Colonic mucosa (tissue), 4 donors: ENCODE measurements at places on chromosomes 1 and 21. TPM values are rescaled to one million over a fixed set of nuclear protein-coding genes. Genes with fewer than 3 reads are reported as not detected.

Gene RAP1GAP
- total RNA-seq, result 36.3 TPM

GRCh38 chr1:199160521-199161318, 521.9 kb downstream of the PTPRC start:
- DNase-seq, result no peak

- DNase-seq, result no peak
Measured at GRCh38 chr1:235430991-235431390, 63.8 kb downstream of the TBCE start.

DNA sequence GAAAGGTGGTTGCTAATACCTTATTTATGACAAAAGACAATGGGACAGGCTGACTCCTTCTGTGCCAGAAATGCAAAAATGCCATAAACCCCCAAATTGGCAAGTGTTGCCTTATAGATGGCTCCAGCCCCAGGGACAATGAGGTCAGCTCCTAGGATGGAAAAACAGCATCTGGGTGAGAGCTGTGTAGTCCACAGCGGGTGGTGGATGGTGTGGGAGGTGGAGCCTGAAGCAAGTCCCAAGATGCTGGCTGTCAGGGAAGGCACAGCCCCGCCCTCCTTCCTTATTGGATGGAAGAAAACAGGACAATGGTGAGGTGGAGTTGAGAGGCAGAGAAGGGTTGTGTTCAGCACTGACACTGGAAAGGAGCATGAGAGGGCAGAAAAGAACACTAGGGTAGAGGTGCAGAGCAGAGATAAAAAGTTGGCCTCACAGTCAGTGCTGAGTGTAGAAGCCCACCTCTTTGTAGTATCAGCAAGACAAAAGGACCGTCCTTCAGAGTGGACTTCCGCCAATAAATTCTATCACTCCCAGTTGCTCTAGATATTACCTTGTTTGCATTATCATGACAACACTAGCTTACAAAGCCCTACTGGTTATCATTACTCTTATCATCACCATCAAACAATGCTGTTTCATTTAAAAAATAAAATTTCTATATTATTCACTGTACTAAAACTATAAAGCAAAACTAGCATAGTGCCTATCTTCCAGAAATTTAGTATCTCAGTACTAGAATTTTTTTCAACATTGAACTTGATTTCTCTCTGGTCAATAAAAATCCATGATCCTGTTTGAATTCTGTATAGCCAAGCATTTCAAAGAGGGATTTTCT, 3.7 kb upstream of the SDE2 start:
- peak; percentile 70 for DNase-seq

Gene PTGFR
- 0.35 TPM for total RNA-seq

GRCh38 chr1:200172311-200172710, 144.8 kb downstream of the NR5A2 start:
- DNase-seq, result no peak

DNA sequence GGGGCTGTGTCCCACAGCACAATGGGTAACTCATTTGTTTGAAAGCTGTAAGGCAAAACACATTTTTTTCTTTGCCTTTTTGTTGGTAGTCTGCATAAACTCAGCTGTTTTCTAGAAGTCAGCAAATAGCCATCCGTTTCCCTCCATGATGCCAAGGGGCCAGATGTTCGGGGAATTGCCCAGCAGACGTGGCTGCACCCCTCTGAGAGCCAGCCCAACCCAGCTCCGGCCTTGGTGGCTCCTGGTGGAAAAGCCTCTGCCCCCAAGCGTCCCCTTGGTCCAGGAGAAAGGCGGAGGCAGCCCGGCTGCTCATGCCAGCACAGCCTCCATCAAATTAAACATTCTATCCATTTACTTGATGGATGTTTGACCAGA, 58.4 kb upstream of the ADARB1 start:
- no peak for DNase-seq

Gene OLIG2
- not detected for total RNA-seq

Gene HCN3
- total RNA-seq, result 12.4 TPM

GRCh38 chr1:30847358-30847972, 61.1 kb downstream of the SDC3 start:
- DNase-seq, result peak; percentile 81

DNA sequence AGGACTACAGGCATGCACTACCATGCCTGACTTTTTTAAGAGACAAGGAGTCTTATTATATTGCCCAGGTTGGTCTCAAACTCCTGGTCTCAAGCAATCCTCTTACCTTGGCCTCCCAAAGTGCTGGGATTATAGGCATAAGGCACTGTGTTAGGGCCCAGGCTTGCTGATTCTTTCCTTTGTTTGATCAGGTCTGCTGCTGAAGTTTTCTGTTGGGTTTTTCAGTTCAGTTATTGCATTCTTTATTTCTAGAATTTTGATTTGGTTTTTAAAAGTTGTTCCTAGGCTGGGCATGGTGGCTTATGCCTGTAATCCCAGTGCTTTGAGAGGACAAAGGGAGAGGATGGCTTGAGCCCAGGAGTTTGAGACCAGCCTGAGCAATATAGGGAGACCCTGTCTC, 47.9 kb downstream of the C4BPA start:
- no peak for DNase-seq

DNA sequence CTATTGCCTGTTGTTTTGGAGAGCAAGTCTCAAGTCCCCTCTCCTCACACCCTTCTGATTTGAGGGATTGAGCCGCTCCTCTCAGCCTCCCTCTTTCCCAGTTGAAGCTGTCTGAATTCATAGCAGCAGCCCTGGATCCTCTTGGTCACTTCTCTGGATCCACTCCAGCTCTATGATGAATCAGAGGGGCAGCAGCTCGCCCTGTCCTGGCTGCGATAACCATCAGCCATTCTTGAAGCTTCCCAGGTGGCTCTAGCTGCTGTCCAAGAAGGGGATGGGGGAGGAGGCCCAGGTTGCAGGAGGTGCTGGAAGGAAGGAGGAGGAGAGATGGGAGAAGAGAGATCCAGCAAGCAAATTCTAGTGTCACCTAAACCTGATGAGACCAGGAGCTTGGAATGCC, 31.3 kb downstream of the WNT4 start:
- DNase-seq, result no peak

- no peak for DNase-seq
Measured at GRCh38 chr21:37039411-37040075, 33.0 kb downstream of the RIPPLY3 start.

GRCh38 chr1:200432586-200432985, 22.8 kb upstream of the ZNF281 start:
- no peak for DNase-seq

Gene PDZK1
- 0.98 TPM for total RNA-seq

DNA sequence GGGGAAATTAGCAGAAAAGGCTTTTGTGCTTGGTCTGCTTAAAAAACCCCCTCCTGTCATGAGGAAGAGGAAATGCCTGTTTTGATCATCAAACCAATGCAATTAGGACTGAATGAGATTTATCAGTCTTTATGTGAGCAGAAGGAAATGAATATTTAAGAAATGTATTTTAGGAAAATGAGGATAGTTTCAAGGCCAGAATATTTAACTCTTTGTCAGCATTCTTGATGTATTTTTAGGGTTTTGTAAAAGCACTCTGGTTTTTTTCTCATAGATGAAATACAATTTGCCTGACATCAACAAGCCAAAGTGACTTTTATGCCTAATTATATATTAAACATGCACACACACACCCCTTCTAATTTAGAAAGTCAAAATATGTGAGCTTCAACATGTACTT, 213.8 kb downstream of the GRIK1 start:
- no peak for DNase-seq

Gene WNT9A
- 2.6 TPM for total RNA-seq

DNA sequence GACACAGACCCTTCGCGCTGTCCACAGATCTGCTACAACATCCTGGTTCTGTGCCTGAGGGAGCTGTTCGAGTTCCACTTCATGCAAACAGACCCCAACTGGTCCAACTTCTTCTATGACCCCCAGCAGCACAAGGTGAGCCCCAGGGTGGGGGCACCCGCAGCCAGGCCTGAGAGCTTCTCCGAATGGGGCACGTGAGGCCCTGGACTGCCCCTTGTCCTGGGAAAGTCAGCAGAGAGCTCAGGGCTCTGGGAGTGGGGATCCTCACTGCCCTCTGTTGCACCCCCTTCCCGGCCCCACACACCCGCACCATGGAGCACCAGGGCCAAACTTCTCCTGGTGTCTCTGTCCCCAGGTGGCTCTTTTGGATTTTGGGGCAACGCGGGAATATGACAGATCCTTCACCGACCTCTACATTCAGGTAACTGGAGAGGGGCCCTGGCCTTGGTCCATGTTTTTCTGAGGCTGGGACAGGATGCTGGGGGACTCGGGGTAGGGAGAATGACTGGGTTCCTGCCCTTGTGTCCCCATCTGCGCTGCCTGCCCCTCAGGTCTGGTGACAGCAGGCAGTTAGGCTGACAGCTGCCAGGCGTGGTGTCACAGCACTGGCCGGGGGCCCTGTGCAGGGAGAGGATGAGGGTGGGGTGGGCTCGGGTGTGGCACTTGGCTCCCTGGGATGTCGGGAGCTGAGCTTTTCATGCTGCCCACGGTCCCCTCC, 44.6 kb downstream of the COQ8A start:
- peak; percentile 20 for DNase-seq

DNA sequence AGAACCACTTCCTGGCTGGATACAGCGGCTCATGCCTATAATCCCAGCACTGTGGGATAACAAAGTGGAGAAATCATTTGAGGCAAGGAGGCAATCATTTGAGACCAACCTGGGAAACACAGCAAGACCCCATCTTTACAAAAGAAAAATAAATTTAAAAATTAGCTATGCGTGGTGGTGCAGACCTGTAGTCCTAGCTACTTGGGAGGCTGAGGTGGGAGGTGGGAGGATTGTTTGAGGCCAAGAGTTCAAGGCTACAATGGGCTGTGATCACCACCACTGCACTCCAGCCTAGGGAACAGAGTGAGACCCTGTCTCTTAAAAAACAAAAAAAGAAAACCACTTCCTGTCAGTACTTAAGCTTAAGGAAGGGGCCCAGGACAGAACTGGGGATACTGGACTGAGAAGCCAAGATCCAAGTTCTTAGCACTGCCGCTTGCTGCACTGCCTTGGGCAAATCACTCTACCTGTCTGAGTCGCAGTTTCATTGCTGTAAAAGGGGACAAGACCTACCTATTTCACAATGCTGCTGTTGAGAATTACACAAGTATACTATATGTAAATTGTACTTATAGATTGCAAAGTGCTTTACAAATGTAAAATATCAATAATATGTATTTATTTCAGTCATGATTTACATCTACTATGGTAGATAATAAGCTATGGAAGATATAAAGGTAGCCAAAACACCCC, 154.9 kb downstream of the RERE start:
- no peak for DNase-seq

DNA sequence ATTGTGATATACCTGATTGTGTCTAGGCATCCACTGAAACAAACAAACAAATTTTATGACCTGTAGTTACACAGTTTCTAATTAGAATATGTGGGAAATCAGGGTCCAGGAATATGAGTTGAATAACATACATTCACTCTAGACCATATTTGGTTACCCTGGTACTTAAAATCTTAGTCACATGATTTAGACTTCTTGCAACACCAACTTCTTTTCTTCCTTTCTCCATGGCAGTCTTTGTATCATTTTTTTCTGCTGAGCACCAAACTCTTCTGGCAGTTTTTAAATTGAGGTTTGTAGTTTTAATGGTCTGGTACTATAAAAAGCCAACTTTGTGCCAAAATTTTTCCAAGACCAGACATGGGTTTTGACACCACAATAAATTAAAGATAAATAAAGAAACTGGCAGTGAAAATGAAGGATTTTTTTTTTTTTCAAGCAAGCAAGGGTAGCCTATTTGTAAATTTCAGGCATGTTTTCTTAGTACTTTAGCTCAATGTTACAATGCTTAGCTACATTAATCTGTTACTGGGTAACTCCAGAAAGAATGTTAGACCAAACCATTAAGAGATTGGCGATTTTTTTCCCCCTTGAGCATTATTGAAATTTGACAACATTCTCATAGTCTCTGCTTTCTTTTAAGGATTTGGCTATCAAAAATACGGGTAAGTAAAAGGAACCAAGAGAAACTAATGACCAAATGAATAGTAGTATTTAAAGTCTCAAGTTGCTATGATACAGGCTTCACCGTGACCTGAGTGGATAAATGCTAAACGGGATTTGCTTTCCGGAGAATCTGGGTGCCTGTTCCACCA, 108.5 kb downstream of the NFIA start:
- DNase-seq, result no peak

GRCh38 chr1:88983791-88984559, 8.5 kb downstream of the KYAT3 start:
- DNase-seq, result no peak

- DNase-seq, result no peak
Measured at GRCh38 chr1:223405507-223405906, 12.3 kb downstream of the CCDC185 start.

DNA sequence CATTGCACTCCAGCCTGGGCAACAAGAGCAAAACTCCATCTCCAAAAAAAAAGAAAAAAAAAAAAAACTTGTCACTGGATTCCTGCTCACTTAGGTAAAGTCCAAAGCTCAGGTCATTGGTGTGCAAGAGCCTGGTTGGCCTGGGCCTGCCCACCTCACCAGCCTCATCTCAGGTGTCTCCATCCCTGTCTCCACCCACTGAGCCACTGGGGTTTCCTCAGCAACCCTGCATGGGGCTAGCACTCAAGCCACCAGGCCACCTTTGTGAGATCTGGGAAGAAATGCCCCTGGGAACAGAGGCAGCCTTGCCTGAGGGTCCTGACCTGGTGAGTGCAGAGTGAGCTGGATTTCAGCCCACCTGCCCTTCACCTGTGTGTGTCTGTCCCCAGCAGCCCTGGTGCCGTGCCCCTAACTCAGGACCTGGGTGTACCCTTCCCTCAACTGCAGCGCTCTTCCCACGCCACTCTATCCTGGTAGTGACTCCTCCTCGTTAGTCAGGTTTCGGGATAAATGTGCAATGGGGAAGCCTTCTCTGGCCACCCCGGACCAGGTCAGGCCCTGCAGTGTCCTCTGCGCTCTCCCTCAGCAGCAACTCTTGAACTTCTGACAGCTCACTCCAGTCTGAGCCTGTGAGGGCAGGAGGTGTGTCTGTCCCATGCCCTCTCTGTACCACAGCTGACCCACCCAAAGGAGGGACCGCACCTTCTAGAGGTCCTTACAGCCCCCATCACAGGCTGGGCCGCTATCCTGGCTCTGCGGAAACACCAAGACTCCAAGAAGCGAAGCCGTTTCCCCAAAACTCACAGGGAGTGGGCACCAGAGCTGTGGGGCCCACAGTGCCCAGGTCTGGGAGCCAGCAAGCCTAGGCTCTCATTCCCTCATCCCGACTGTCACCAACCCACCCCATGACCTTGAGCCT, 3.3 kb downstream of the PDZK1IP1 start:
- DNase-seq, result no peak

- no peak for DNase-seq
Measured at GRCh38 chr1:167564612-167565270, 11.2 kb upstream of the CREG1 start.

Gene FAAH
- 70.0 TPM for total RNA-seq

Gene PEA15
- total RNA-seq, result 48.3 TPM

- no peak for DNase-seq
Measured at GRCh38 chr1:39690794-39691382, 345 bp downstream of the HPCAL4 start.

- DNase-seq, result no peak
Measured at GRCh38 chr1:200415227-200415626, 5.4 kb upstream of the ZNF281 start.

GRCh38 chr1:153795934-153796785, 21.0 kb downstream of the SLC27A3 start:
- peak; percentile 17 for DNase-seq

Gene SPRR2F
- total RNA-seq, result not detected

Gene ZNF695
- 1.2 TPM for total RNA-seq

Gene KIF14
- total RNA-seq, result 8.2 TPM
